ENCODE measurements at places on chromosomes 13 and 19. TPM values are rescaled to one million over a fixed set of nuclear protein-coding genes. Genes with fewer than 3 reads are reported as not detected.

MEDAG gene
- total RNA-seq, result 5.4 TPM

KLHL1 gene
- total RNA-seq, result not detected

JOSD2 gene
- total RNA-seq, result 39.8 TPM

SHISA7 gene
- total RNA-seq, result not detected

ZNF154 gene
- total RNA-seq, result 3.1 TPM

CGB3 gene
- not detected for total RNA-seq

DHX34 gene
- total RNA-seq, result 6.4 TPM

FFAR2 gene
- 0.11 TPM for total RNA-seq

MAMSTR gene
- 4.8 TPM for total RNA-seq

KIR2DL3 gene
- not detected for total RNA-seq

GARIN5A gene
- 2.0 TPM for total RNA-seq

PPP2R1A gene
- total RNA-seq, result 339 TPM

FFAR3 gene
- total RNA-seq, result not detected

ZNF555 gene
- total RNA-seq, result 7.7 TPM

CGB8 gene
- total RNA-seq, result not detected

MBD3L1 gene
- total RNA-seq, result not detected

FUT1 gene
- 1.8 TPM for total RNA-seq

PSG4 gene
- total RNA-seq, result not detected

ETV2 gene
- 0.32 TPM for total RNA-seq

IGFL3 gene
- total RNA-seq, result not detected

AZU1 gene
- total RNA-seq, result not detected

CDX2 gene
- total RNA-seq, result not detected

PGLYRP1 gene
- not detected for total RNA-seq

CEACAM19 gene
- 3.9 TPM for total RNA-seq

CAMSAP3 gene
- 1.0 TPM for total RNA-seq

MBD3L2 gene
- not detected for total RNA-seq

KIR3DL2 gene
- total RNA-seq, result not detected

TOMM40 gene
- total RNA-seq, result 48.9 TPM

ZNF221 gene
- total RNA-seq, result 3.6 TPM

ELANE gene
- 1.3 TPM for total RNA-seq
